HepG2 (cell line): ENCODE measurements at places on chromosomes 2 and 18.

- no peak for DNase-seq
These were observed 640.8 kb downstream of the DPP10 start for GRCh38 chr2:115083225-115083624.

- no peak for DNase-seq
These were observed 29.7 kb downstream of the IKZF2 start for GRCh38 chr2:213121690-213122089.

DNA sequence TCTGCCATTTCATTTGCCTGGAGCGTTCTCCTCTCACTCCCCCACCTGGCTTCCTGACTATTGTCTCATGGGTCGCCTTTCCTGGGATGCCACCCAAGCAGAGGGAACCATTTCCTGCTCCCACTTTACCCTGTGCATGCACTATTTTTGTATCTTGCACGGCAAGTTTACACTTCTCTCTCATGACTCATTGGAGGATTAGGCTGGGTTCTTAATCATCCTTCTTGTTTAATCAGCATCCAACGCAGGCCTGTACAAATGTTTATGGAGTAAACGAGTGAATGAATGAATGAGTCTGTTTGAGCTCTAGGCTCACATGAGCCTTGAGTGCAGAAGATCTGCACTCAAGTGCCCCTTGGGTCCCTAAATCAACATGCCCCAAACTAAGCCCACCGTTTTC, 3.8 kb upstream of the ARHGAP25 start:
- no peak for DNase-seq

DNA sequence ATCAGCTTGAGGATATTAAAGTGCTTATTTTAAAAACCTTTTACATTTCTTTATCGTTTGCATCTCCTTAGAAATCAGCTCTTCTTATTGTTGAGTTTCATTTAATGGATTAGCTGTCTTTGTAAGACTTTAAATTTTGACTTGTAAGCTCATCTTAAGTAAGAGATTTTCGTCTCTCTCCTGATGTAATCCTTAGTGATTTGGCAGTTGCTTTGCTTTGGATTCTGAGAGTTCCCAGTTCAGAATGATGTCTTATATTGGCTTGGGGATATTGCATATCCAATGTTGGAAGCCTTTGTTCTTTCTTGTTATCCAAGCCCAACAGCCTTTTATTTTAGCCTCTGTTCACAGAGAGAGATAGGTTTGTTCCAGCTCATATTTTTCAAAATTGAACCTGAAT, 212.1 kb downstream of the ARL6IP6 start:
- no peak for DNase-seq

DNA sequence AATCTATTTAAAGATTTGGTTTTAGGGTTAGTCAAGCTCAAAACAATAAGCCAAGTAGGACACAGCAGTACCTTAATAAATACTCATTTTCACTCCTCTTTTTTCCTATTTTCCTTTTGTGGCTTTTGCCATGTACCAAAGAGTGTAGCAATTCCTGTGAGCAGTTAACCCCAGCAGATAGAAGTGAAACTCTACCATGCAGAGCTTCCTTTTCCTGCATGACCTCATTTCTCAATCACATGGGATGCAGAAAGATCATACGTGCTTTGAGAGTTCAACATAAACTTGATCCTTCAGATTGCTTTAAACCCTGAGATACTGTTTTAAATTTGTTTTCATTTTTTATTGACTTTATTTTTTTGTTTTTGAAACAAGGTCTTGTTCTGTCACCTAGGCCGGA, 99.1 kb upstream of the ARHGAP15 start:
- DNase-seq = no peak

- no peak for DNase-seq
These were observed 1.5 kb downstream of the ARPC2 start for GRCh38 chr2:218218268-218219185.

- DNase-seq = no peak
These were observed 9.9 kb downstream of the GPN1 start for GRCh38 chr2:27638709-27639108.

DNA sequence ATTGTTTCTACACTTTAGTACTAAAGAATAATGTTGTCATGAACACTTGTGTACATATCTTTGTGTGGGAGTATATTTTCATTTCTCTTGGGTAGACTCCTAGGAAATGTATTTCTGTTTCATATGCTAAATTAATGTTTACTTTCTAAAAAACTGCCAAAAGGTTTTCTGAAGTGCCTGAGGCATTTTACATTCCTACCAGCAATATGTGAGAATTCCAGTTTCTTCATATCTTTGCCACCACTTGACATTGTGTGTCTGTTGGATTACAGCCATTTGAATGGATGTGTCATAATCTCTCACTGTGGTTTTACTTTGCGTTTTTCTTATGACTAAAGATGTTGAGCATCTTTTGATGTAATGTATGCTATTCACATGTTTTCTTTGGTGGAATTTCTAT, 428.2 kb upstream of the KCNH7 start:
- no peak for DNase-seq

GRCh38 chr18:23127090-23127489, 8.2 kb upstream of the CABLES1 start:
- DNase-seq = no peak

- no peak for DNase-seq
These were observed 25.8 kb downstream of the BIN1 start for GRCh38 chr2:127080938-127081755.

GRCh38 chr2:163565192-163565591, 170.6 kb downstream of the FIGN start:
- no peak for DNase-seq

- DNase-seq = no peak
These were observed 112.1 kb downstream of the PHLPP1 start for GRCh38 chr18:62827397-62827796.

GRCh38 chr2:232545511-232546375, 4.6 kb downstream of the TIGD1 start:
- no peak for DNase-seq

DNA sequence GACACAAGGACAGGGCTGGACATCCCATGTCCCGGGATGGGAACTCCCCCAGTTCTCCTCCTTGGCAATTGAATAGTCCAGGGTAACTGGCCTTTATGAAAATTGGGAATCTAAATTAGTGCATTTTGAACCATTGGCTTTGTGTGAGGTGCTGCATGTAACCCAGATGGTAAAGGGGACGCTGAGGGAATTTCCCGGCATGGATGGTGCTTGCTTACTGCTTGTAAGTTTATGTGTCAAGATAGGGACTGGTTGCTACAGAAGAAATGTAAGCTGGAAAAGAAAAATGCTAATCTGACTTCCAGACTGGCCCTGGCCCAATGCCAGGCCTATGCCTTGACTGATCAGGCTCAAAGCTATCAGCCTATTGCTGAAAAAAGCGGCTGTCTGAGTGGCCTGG, 1096.7 kb upstream of the DDX18 start:
- no peak for DNase-seq

DNA sequence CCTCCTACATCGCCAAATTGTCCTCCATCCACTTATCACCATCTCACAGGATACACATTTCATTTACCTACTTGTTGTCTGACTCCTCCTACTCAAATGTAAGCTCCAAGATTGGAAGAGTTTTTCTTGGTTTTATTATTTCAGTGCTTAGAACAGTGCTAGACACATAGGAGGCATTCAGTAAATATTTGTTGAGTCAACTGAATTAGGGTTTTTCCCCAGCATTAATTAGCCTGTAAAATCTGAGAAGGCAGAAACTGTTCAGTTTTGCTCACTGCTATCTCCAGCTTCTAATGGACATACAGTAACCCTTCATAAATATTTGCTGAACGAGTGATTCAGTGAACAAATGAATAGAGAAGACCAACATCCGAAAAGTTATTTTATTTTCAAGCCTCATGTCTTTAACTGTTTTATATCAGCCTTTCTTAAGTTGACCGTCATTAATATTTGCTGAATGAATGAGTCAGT, 800 bp downstream of the TTC21B start:
- DNase-seq = peak; percentile 12

GRCh38 chr2:239256350-239256743, 144.5 kb downstream of the HDAC4 start:
- no peak for DNase-seq

- DNase-seq = peak; percentile 41
These were observed 265.3 kb upstream of the PKDCC start for GRCh38 chr2:41782306-41783158.

DNA sequence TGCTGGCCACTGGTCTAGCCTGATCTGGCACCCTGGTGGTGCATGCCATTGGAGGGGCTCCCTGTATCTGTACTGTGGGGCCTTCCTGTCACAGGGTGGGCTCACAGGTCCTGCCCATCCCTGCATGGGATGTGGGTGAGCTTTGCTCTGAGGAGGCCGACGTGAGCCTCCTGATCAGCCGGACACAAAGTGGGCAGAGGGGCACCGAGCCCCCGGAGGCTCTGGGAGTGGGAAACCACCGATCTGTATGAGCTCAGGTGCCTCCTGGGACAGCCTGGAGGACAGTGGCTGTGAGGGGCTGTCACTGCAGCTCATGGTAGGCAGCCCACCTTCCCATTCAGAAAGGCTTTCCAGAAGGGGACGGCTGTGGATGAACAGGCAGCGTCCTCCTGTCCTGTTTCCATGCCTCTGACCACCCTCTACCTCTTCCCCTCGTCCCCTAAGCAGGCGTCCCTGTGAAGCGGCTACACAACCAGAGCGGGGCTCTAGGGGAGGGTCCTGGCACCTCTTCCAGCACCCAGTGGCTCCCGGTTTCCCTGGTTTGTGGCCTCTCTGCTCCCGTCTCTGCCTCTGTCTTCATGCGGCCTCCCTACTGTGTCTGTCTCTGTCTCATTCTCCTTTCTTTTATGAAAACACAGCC, 112.5 kb upstream of the OTOS start:
- DNase-seq = no peak

DNA sequence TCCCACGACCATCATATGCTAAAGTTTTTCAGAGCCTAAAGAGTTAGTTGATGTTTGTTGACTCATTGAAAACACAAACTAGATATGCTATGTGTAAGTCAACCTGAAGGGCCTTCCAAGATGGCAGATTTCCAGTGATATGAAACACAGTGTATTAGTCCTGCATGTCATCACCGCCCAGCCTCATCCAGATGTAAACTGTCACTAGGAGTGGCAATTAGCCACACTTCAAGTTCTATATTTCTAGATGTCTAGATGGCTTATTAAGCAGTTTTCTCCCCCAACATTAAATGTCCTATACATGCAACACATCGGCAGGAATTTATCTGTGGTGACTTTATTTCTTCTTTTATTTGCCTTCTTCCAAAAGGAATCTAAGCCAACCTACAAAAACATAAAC, 444.1 kb upstream of the SMIM21 start:
- no peak for DNase-seq

DNA sequence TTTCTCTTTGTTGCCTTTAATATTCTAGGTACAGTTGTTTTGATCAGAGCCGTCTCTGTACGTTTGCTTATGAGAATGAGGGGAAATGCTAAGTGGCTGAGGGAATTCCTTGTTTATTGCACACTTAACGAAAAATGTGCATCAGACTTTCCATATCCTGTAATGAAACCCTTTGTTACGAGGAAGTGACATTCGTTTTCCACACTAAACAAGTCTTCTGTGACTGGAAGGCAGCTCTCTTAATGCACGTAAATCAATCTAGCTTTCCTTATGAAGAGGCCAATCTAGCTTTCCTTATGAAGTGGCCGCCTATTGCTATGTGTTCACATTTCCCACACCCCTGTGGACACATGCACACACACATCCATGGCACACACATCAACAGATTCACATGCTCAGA, 186.2 kb downstream of the SNTG2 start:
- no peak for DNase-seq

DNA sequence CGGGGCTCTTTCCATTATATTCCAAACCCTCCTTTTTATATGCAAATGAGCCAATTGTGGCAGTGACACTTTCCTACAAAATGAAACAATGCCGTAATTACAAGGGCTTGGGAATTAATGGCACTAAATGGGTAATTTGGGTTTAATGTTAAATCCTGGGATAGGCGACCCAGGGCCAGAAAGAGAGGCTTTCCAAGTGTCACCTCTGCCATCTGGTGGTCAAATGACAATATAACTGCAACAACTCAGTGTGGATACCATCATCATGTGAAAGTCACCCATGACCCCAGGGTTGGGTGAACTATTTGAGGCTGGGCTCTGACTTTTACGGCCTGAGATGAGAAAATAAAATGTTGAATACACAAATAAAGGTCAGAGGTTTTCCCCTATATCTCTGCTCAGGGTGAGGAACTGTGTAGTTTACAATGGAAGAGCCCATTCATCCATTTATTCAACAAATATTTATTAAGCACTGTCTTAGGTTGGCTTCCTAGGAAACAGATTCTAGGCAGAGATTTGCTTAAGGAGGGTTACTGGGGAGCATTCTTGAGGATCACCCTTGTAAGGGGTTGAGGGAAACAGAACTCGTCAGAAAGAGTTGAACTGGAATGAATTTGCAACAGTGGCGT, 13.6 kb upstream of the THADA start:
- DNase-seq = peak; percentile 75

- no peak for DNase-seq
These were observed 68.4 kb downstream of the RRM2 start for GRCh38 chr2:10190737-10191532.

GRCh38 chr2:108923019-108923700, 65.9 kb downstream of the EDAR start:
- no peak for DNase-seq

DNA sequence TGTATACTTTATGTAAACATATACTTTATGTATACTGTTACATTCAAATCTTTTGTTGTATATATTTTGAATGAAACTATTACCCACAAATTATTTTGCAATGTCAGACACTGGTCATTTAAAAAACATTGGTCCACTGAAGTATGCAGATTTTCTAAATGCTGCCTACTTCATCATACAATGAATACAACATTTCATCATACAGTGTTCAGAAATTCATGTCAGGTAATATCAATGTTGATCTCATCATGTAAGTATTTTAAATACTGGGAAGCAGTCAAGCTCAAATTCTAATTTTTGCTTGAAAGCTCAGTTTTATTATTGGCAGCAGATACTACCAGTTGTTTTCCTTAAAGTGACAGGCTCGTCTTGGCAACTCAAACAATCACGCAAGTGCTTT, 2.9 kb upstream of the STAT4 start:
- no peak for DNase-seq

GRCh38 chr2:219445220-219445640, 10.6 kb downstream of the SPEG start:
- no peak for DNase-seq

- DNase-seq = no peak
These were observed 1409.3 kb upstream of the CDH2 start for GRCh38 chr18:29586210-29586609.

- DNase-seq = no peak
These were observed 129.3 kb upstream of the CCDC150 start for GRCh38 chr2:196510246-196510645.

DNA sequence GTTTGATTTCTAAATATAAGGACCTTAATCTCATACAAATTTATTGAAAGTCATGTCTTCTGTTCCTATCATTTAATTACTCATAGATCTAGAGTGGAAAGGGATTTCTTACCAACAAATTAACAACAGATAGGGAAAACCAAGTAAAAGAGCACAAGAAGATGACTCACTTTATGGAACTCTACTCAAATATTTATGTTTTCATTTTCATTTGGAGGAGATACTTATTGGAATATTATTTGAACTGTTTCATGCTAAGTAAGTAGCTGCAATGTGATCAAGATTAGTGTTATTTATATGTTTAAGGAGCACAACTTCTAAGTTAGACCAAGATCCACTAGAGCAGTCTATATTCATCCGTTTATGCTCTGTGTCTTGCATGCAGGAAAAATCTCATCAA, 1.3 kb downstream of the NT5C1B start:
- no peak for DNase-seq

GRCh38 chr2:205017912-205018311, 472.6 kb downstream of the PARD3B start:
- DNase-seq = no peak
